ENCODE measurements at places on chromosomes 6 and 20.

GRCh38 chr6:155895641-155896040, 440.0 kb upstream of the NOX3 start:
- no peak overlapping the region for H3K4me3 ChIP-seq
- DNase-seq, result no peak
- no peaks in the 10 kb centered on the region for H3K4me1 ChIP-seq
- no peaks in the 10 kb centered on the region for H3K27me3 ChIP-seq

DNA sequence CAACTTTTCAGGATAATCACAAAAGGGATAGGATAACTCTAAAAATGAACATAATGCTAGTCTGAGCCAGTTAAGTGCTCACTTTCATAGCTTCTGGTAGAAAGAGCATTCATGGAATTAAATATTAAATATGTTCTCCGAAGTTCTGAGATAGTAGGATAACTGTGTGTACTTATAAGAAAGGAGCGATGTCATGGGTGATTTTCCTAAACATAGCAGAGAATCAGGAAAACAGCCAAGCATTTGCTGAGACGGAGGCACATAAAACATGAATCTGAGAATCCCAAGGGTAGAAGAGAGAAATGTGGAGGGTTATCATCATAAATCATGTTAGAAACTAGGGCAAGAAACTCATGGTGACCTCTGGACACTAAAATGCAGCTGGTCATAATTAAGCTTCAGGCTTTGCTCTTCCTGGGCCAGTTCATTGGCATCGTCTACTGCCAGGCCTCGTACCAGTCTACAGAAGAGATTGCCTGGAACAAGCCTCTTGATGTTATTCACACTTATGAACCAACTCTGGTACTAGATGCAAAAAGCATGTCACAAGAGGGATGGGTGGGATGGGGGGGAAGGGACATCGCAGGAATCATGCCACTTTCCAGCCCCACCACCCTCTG, 436.6 kb downstream of the PRKN start:
- no peak for DNase-seq
- no peak overlapping the region for H3K4me3 ChIP-seq
- no peak overlapping the region for H3K27ac ChIP-seq
- H3K36me3 ChIP-seq, result no peaks in the 10 kb centered on the region
- no peaks in the 10 kb centered on the region for H3K4me1 ChIP-seq
- no peaks in the 10 kb centered on the region for H3K27me3 ChIP-seq

GRCh38 chr20:10536531-10536930, 101.4 kb downstream of the SLX4IP start:
- no peaks in the 10 kb centered on the region for H3K36me3 ChIP-seq
- peaks cover 16% of the 10 kb centered on the region for H3K4me1 ChIP-seq
- no peak overlapping the region for H3K4me3 ChIP-seq

- peaks cover 40% of the 10 kb centered on the region for H3K4me1 ChIP-seq
- H3K36me3 ChIP-seq, result peaks cover 22% of the 10 kb centered on the region
- DNase-seq, result no peak
- no peaks in the 10 kb centered on the region for H3K27me3 ChIP-seq
Measured at GRCh38 chr6:122454673-122455072, 16.9 kb downstream of the SERINC1 start.

GRCh38 chr20:36526521-36527011, 14.8 kb upstream of the MYL9 start:
- H3K27ac ChIP-seq, result no peak overlapping the region
- no peak for DNase-seq
- H3K4me1 ChIP-seq, result no peaks in the 10 kb centered on the region
- H3K4me3 ChIP-seq, result no peak overlapping the region
- H3K36me3 ChIP-seq, result peaks cover 5% of the 10 kb centered on the region

GRCh38 chr6:166850677-166851076, 105.7 kb downstream of the RNASET2 start:
- H3K4me3 ChIP-seq, result no peak overlapping the region
- no peak overlapping the region for H3K27ac ChIP-seq
- no peaks in the 10 kb centered on the region for H3K36me3 ChIP-seq
- DNase-seq, result no peak
- no peaks in the 10 kb centered on the region for H3K27me3 ChIP-seq

GRCh38 chr6:151068761-151069312, 170.9 kb upstream of the AKAP12 start:
- H3K27me3 ChIP-seq, result no peaks in the 10 kb centered on the region
- no peak overlapping the region for H3K27ac ChIP-seq

GRCh38 chr6:4463236-4463635, 313.0 kb upstream of the CDYL start:
- H3K4me1 ChIP-seq, result no peaks in the 10 kb centered on the region
- H3K36me3 ChIP-seq, result no peaks in the 10 kb centered on the region
- H3K4me3 ChIP-seq, result no peak overlapping the region
- no peak overlapping the region for H3K27ac ChIP-seq

GRCh38 chr6:67889682-67889995, 745.4 kb upstream of the ADGRB3 start:
- H3K4me1 ChIP-seq, result no peaks in the 10 kb centered on the region
- no peak for DNase-seq
- H3K27me3 ChIP-seq, result no peaks in the 10 kb centered on the region
- no peak overlapping the region for H3K27ac ChIP-seq
- H3K4me3 ChIP-seq, result no peak overlapping the region

DNA sequence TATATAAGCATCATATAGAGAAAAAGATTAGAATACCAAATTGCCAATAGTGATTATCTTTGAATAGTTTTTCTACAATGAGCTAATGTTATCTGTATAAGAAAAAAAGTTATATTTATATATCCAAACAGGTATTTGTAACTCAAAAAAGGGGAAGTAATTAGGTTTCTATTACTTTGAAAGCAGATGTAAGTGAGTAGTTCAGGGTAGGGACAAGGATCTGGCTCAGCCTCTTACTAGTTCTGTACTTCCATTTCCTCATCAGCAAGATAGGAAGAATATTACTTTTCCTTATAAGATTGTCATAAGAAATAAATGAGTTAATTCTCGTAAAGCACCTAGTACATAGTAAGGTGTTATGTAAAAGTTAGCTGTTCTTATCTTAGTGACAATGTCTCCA, 32.2 kb downstream of the AHI1 start:
- no peak overlapping the region for H3K4me3 ChIP-seq
- DNase-seq, result no peak
- H3K27me3 ChIP-seq, result no peaks in the 10 kb centered on the region

- no peaks in the 10 kb centered on the region for H3K4me1 ChIP-seq
- H3K36me3 ChIP-seq, result peaks cover 12% of the 10 kb centered on the region
- no peak overlapping the region for H3K27ac ChIP-seq
Measured at GRCh38 chr6:1574083-1574761, 35.5 kb upstream of the FOXC1 start.

DNA sequence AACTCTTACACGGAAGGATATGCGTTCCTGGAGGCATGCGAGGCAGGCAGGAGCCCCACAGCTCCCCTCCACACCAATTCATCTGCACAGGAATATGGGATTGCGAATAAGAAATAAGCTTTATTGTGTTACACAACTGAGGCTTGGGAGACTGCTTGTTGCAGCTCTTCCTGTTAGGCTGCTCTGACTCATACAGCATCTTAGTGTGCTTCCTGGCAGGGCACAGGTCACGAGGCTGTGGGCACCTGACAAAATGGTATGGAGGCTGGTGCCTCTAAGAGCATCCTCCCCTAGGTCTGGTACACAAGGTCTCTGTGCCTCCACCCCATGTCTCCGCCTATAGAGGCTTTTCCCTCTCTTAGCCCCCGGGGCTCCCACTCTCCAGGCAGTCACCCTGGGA, 6.8 kb downstream of the SLC22A3 start:
- DNase-seq, result peak; percentile 20
- H3K27me3 ChIP-seq, result peaks cover 44% of the 10 kb centered on the region
- no peaks in the 10 kb centered on the region for H3K36me3 ChIP-seq
- no peak overlapping the region for H3K4me3 ChIP-seq
- peaks cover 5% of the 10 kb centered on the region for H3K4me1 ChIP-seq

DNA sequence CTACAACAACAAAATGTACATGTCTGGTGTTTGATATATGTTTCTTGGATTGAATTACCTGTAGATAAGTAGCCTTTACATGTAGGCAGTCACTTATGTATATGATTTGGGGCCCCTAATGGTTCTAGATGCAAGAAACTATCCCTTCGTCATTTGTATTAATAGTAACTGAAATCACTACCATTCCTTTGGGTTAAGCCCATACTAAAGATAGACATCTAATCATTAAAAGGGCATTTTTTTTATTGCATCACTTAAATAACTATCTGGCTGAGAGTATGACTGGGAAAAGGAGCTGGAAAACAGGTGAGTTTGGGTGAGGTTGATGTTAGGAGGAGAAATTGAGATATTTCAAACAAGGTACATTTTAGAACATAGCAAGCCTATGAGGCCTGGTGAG, 213.5 kb upstream of the PLN start:
- H3K4me1 ChIP-seq, result no peaks in the 10 kb centered on the region
- H3K36me3 ChIP-seq, result peaks cover 2% of the 10 kb centered on the region

- no peak for DNase-seq
- no peak overlapping the region for H3K27ac ChIP-seq
- H3K4me3 ChIP-seq, result no peak overlapping the region
- H3K27me3 ChIP-seq, result peaks cover 2% of the 10 kb centered on the region
- no peaks in the 10 kb centered on the region for H3K4me1 ChIP-seq
- no peaks in the 10 kb centered on the region for H3K36me3 ChIP-seq
Measured at GRCh38 chr6:72422171-72422570, 199.7 kb upstream of the KCNQ5 start.

DNA sequence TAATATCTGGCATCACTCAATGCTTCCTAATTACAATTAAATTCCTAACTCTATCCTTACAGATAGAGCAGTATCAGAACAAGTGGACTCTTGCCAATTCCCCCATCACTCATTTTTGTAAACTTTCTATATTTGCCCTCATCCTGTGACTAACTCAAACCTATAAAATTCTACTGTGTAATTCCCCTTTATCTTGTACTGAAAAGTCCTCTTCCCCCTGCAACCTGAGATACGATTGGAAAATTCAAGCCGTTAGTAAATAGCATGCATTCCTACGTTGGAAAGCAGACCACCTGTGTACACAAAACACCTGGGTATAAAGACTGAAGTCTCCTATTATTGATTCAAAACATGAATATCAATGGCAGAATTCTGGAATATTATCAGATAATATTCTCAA, 70.4 kb upstream of the KCNQ5 start:
- H3K27me3 ChIP-seq, result peaks cover 15% of the 10 kb centered on the region
- H3K4me3 ChIP-seq, result no peak overlapping the region
- peaks cover 16% of the 10 kb centered on the region for H3K4me1 ChIP-seq

DNA sequence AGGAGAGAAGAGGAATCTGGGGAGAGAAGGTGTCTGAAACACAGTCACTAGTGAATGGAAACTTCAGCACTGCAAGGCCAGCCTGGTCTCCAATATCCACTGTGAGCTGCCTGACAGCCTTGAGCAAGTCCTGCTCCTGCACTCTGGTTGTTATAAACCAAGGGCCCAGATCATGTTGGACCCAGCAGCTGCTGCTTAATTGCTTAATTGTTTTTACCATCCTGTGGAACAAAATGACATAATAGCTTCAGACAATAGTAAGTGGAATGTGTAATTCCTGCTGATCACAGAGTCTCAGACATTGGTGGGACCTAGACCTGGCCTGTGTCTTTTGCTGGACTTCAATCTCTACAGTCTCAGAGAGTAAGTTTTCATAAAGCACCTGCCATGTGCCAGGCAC, 833.7 kb downstream of the TFAP2A start:
- H3K27me3 ChIP-seq, result no peaks in the 10 kb centered on the region
- H3K36me3 ChIP-seq, result no peaks in the 10 kb centered on the region
- no peak overlapping the region for H3K27ac ChIP-seq

GRCh38 chr20:38863024-38863851, 57.7 kb downstream of the PPP1R16B start:
- peak; percentile 71 for DNase-seq
- peak overlapping the region; percentile 91 for H3K27ac ChIP-seq
- H3K4me1 ChIP-seq, result peaks cover 75% of the 10 kb centered on the region
- no peaks in the 10 kb centered on the region for H3K36me3 ChIP-seq

GRCh38 chr6:125236536-125237327, 65.0 kb downstream of the HDDC2 start:
- H3K27me3 ChIP-seq, result no peaks in the 10 kb centered on the region
- H3K4me3 ChIP-seq, result no peak overlapping the region
- H3K4me1 ChIP-seq, result no peaks in the 10 kb centered on the region
- H3K27ac ChIP-seq, result peak overlapping the region; percentile 13
- H3K36me3 ChIP-seq, result peaks cover 7% of the 10 kb centered on the region
- DNase-seq, result no peak

- H3K4me1 ChIP-seq, result no peaks in the 10 kb centered on the region
- peaks cover 1% of the 10 kb centered on the region for H3K36me3 ChIP-seq
- H3K27me3 ChIP-seq, result peaks cover 52% of the 10 kb centered on the region
- no peak overlapping the region for H3K4me3 ChIP-seq
- DNase-seq, result no peak
Measured at GRCh38 chr6:132708771-132709170, 5.1 kb downstream of the VNN1 start.

DNA sequence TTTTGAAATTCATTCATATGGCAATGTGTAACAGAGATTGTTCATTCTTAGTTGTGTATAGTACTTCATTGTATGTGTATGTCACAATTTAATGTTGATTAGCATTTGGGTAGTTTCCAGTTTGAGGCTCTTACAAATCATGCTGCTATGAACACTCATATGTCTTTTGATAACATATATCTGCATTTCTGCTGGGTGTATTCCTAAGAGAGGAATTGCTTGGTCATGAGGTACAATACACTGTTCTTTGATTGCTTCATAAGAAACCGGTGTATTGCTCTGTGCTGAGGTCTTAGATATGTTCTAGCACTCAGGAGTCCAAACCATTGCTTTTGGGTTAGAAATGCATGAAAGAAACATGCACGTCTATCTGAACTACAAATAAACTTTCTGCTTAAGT, 492.9 kb upstream of the JAG1 start:
- H3K27ac ChIP-seq, result no peak overlapping the region
- H3K4me3 ChIP-seq, result no peak overlapping the region
- H3K36me3 ChIP-seq, result no peaks in the 10 kb centered on the region
- no peaks in the 10 kb centered on the region for H3K27me3 ChIP-seq
- no peaks in the 10 kb centered on the region for H3K4me1 ChIP-seq

DNA sequence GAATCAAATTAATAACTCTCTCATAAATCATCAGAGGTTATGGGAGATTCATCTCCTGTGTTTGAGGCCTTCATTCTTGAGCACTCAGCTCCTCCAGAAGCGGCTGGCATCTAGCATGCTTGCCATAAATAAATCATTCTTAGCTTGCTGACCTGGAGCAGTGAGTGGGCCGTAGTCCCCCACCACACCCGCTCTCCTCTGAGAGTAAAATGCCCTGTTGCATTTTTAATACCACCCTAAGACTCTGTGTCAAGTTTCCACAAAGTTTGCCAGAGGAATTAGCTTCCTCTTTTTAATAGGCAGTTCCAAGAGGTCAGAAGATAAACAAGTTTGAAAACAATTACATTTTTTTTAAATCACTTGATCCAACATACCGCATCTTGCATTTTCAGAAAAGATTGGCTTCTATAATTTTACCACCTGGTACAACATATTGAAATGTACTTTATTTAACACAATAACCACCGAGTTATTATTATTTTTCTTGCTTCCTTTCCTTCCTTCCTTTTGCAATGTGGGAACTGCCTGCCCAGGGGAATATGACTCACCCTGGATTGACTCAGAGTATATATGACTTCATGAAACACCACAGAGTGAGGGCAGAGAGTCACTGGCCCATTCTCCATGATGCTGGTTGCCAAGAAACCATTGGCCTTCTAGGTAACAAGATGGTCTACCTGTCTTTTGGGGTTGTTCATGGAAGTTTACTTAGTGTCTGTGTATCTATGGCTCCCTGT, 29.4 kb upstream of the CLIC5 start:
- no peaks in the 10 kb centered on the region for H3K36me3 ChIP-seq
- peak; percentile 8 for DNase-seq
- no peak overlapping the region for H3K27ac ChIP-seq
- H3K27me3 ChIP-seq, result peaks cover 9% of the 10 kb centered on the region

All from activated T-cell treated with anti-CD3 and anti-CD28 coated beads, Interleukin-2, amount 50 U/mL, for 72 hours (primary cell).